ENCODE measurements at places on chromosomes 7 and 10.

- DNase-seq = no peak
These were observed 410.0 kb upstream of the MGMT start for GRCh38 chr10:129056734-129057689.

DNA sequence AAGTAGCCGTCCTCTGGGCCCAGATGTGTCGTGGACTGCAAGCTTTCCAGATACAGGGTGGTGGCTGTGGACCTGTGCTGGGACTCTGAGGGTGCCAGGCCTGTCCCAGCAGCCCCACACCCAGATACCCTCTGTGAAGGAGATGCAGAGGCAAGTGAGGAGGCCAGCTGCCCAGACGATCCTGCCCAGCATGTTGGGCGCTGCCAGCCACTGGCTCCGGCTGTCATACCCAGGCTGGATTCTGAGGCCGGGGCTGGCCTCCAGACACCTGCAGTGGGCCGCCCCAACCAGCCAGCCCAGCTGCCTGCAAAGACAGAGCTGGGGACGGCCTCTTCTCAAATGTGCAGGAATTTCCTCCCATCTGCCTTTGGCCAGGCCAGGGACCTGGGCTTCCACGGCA, 39.1 kb upstream of the EBF3 start:
- no peak for DNase-seq

- DNase-seq = no peak
These were observed 44.4 kb upstream of the DGKI start for GRCh38 chr7:137891016-137891655.

DNA sequence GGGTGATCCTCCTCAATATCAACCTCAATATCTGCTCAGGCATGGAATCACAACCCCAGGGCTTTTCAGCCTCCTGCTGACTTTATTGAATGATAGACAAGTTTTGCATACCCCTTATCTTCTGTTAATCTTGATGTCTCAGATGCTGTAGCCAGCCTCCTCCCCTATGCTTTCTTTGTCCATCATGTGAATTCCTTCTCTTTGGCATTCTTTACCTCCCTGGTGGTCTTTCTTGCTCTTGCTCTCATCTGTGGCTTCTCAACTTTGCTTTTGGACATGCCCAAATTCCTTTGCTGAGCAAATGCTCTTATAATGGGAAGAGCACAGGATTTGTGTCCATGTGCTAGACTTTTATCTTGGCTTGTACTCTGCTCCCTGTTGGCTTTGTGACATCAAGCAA, 73.4 kb upstream of the FAM13C start:
- no peak for DNase-seq

- no peak for DNase-seq
These were observed 73.1 kb upstream of the CAMK2B start for GRCh38 chr7:44398511-44398911.

- no peak for DNase-seq
These were observed 127.5 kb downstream of the WDR37 start for GRCh38 chr10:1183701-1184100.

DNA sequence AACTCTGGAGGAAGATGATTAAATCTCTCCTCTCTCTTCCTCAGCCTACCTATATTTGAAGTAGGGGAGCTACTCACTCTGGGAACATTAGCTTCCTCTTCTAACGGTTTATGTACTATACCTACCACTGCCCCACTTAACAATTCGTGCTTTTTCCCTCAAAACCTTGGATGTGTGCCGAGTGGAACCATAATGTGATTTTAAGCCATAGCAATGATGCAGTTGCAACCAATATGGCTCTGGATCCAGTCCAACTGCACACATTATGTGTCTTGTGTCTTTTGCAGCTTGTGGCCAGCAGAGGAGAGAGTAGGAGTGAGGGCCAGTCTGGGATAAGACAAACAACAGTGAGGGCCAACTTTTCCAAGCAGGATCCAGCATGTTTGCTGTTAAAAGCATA, 170.7 kb downstream of the GATA3 start:
- no peak for DNase-seq

GRCh38 chr7:30549931-30550493, 44.7 kb upstream of the GARS1 start:
- no peak for DNase-seq

- no peak for DNase-seq
These were observed 10.7 kb upstream of the OGA start for GRCh38 chr10:101828766-101829551.
